ENCODE measurements at places on chromosomes 5 and 9. TPM values are rescaled to one million over a fixed set of nuclear protein-coding genes. Genes with fewer than 3 reads are reported as not detected.

DNA sequence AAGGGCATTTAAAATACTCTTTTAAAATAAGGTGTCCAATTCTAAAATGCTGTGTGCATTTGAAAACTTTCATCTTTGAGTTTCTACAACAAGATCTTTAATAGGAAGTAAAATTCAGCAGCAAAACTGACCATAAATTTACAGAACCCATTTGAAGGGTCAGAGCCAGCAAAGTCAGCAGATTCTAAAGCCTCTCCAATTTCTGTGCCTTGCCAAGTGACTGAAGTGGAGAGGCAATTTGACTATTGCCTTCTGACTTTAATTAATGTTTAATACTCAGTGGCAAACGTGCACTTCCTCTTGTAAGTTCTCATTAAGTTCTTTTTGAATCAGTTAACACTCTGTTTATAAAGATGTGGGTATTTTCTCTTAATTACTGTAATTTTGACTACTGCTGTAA is 155.2 kb downstream of the BAAT start:
- DNase-seq, result no peak

NNT gene
- 21.7 TPM for total RNA-seq

GRCh38 chr9:73667749-73668148 is 516.1 kb downstream of the ANXA1 start:
- DNase-seq, result no peak

- DNase-seq, result no peak
Observed at GRCh38 chr9:120741191-120741590, 26.9 kb upstream of the MEGF9 start.

All from endothelial cell (in vitro differentiated cells).